ENCODE measurements at places on chromosomes 12 and 14.

DNA sequence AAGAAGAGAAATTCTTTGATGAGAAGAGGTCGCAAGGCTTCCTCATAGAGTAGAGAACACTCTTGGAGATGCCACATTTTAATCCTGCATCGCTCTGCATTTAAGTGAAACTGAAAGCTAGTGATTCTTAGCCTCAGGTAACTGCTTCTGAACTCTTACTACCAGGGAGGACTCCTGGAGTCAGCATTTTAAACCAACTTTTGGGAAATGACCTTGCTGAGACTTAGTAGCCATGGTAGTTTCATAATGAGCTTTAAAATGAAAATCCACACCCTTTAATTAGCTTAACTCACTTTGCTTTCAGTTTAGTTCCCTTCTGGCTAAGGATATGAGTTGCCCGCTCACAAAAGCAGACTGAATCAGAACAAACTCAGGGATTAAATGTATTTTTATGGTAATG lies 80.3 kb downstream of the SYNE2 start:
- DNase-seq = no peak

DNA sequence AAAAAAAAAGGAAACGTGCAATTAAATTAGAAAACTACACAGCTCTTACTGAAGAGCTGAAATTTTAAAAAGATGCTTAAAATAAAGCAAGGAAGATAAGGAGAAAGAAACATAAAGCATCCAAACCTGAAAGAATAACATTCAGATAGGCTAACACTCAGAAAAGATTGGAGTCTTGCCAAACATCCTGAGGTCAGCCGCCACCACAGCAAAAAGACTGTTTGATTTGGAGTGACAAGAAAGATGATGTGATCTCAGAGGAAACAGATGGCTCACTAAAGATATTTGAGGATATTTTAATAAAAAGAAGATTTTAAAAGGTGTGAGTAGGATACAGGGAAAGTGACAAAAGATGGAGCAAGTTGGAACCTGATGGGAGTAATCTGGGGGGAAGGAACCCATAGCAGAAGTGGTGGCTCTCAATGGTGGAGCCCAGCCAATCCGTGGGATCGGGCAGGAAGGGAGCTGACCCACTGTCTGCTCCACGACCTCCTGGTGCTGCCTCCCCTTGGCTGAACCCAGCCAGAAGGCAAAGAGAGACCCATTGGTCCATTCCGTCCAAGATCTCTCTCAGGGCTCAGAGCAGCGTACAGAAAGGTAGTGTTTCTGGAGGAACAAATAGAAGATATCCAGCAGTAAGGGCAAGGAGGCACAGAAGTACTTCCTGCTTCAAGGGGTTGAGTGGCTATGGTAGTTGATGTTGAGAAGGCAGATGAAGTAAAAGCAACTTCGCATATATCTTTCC lies 469.6 kb downstream of the RGS6 start:
- no peak for DNase-seq

- DNase-seq = no peak
These were observed 414.8 kb downstream of the SLC6A15 start for GRCh38 chr12:84497819-84498218.

DNA sequence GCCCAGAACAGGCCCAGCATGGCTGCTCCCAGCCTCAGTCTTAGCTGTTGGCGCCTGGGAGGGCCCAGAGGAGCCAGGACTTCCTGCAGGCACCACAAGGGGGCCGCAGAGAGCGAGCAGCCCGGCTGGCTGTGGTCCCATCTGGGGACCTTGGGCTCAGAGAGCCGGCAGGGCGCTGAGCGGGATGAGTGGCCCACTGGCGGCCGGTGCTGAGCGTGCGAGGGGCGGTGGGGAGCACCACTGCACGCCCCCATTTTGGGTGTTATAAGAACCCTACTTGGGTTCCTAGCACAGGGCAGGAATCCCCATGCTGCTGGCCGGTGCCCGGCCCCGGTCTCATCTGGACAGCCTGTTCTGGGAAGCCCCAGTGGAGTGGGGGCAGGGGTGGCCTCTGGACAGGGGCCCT lies 25.9 kb upstream of the CRIP2 start:
- peak; percentile 43 for DNase-seq

DNA sequence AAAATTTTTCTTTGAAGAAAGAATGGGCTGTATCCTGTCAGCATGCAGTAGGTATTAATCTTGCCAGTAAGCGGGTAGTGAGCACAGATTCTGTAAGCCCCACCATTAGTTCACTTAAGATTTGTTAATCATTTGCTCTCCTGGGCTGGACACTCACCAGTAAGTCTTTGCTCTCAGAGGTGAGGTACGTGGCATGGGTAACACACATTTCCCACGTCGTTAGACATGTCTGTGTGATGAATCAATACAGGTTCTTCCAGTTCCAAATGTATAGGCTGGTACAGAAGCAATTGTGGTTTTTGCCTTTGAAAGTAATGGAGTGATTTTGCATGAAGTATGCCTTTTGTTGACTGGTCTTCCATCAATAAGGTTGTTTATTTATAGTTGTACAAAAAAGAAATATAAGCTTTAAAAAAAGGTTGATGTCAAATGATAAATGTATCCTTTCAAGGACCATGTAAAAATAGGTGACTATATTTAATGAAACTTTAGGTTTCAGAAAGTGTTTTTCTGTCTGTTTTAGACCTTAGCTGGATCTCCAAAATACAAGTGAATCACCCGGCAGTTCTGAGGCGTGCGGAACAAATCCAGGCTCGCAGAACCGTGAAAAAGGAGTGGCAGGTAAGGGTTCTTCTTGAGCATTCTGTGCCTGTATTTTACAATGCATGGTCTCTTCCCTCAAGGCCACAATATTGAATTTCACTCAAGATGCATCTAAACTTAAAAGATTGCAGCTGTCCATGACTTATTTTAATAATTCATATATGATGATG lies 45.5 kb downstream of the DERA start:
- DNase-seq = no peak

- DNase-seq = no peak
These were observed 521.0 kb upstream of the ATP2B1 start for GRCh38 chr12:90229407-90230170.

GRCh38 chr12:49776413-49776812 lies 35.1 kb downstream of the TMBIM6 start:
- DNase-seq = peak; percentile 13

- DNase-seq = no peak
These were observed 43.9 kb upstream of the ESR2 start for GRCh38 chr14:64337888-64338615.

DNA sequence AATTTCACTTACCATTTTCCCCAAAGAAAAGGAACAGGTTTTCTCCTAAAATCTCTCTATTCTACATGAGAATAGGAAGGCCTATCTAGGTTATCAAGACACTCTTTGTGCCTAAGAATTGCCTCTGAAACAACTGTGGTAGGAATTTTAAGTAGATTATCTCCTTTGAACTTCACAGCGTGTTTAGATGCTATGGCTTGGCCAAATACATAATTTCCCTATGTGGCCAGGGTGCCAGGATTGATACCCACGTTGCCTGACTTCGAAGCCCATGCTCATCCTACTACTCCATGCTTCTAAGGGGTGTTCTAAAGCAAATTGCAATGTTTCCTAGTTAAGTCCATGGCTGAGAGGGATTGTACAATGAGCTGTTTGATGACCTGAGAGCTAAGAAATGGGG lies 241.5 kb upstream of the FBXO33 start:
- DNase-seq = no peak

DNA sequence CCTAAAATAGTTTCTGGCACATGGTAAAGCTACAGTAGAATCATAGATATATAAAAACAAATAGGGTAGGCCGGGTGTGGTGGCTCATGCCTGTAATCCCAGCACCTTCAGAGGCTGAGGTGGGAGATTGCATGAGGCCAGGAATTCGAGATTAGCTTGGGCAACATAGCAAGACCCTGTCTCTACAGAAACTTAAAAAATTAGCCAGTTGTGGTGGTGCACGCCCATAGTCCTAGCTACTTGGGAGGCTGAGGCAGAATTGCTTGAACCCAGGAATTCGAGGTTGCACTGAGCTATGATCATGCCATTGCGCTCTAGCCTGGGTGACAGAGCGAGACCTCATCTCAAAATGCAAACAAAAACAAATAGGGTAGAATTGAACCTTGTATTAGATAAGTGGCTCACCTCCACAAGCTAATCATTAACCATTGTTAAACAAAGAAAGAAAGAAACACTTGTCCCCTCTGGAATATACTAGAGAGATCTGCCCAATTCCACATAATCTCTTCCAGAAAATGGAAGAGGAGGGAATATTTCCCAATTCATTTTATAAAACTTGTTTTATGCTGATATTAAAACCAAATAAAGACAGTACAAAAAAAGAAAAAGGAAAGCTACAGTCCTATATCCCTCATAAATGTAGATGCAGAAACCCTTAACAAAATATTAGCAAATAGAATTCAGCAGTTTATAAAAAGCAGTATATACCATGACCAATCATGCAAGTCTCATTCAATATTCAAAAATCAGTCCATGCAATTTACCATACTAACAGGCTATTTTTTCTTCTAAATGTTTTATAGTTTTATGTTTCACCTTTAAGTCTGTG lies 22.7 kb upstream of the DHRS2 start:
- no peak for DNase-seq

DNA sequence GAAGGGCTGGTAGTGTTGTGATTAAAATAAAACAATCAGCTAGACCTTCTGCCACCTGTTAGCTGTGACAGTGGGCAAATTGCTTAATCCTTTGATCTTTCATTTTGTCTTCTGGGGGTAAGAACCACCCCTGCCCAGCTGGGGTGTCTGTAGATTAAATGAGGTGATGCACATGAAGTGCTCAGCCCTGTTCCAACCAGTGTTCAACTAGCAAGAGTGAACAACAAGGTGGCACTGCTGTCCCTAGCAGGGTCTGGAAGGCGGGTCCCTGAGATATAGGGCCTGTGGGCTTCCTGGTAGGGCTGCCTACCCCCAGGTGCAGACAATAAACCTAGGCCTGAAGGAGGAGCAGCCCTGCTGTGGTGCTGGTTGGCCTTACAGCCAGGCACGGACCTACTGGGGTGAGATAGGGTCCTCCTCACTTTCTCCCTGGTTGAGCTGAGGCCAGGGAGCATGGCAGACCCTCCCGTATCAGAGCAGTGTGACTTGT lies 60.6 kb downstream of the ARL6IP4 start:
- no peak for DNase-seq

- DNase-seq = peak; percentile 19
These were observed 1.5 kb downstream of the WNK1 start for GRCh38 chr12:753611-754472.

- no peak for DNase-seq
These were observed 292.9 kb downstream of the BMP4 start for GRCh38 chr14:53663709-53664108.

DNA sequence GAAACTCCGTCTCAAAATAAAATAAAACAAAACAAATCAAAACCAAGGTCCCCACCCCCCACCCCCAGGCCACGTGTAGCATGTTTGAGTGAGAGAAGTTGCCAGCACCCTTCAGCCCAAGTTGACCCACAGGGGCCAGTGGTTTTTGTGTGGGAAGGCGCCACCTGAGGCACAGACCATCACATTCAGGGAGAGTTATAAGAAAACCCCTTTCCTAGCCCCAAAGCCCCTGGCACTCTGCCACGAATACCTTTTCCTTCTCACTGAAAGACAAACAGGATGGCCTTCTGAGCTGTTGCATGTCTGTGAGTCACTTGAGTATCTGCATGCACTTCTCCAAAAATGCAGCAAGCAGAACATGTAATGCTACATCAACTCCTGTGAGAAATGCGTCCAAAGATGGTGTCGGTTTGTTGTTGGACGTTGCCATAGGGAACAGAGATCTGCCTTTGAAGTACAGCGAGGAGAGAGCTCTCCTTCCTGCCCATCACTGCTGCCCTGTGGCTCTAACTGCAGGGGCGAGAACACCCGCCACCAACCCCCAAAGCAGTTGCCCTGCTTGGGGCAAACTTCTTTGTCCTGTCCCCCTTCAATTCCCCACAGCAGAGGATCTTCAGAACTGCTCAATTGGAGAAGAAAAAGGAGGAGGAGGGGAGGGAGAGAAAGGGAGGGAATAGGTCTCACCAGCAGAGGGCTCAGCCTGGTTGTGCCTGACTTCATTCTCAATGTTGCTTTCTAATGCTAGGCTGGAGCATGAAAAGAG lies 2.7 kb upstream of the TRAF3 start:
- DNase-seq = peak; percentile 25

DNA sequence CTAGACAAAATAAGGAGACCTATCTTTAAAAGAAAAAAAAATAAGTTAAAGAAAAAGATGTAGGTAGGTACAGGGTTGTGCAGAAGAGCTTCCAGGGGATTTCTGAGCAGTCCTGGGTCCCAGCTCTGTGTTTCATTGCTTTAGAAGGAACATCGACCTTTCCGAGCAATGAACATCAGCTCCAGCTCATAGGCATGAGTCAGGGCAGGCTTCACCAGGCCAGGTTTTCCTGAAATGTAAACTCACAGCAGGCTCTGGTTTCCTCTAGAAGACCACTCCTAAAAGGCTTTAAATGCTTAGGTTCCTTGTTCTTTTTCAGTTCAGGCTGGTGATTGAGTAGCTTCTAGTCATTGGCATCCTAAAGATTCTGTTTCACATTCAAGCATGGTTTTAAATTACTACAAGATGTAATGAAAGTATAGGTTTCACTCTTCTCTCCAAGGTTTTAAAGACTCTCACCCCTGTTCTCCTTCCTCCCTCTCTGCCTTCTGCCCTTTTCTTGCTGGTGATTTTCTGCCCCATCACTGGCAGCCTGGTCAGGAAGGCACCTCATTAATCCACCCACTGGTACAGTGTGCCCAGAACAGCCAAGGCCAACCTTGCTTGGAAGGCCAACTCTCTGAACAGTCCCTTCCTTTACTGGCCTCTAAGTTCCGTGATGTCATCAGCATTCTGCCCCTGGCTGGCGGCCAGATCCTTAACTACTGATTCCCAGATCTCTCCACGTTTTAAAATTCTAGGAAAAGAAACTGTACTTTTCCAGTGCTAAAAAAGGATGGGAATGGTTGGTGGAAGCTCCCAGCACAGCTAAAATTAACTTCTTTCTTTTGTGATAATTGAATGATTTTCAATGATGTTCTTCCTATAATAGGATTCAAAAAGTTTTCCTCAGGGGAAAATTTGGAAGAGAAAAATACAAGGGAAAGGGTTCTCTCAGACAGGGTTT lies 109.4 kb upstream of the HIF1A start:
- DNase-seq = no peak
